ENCODE measurements at places on chromosomes 4 and X.

DNA sequence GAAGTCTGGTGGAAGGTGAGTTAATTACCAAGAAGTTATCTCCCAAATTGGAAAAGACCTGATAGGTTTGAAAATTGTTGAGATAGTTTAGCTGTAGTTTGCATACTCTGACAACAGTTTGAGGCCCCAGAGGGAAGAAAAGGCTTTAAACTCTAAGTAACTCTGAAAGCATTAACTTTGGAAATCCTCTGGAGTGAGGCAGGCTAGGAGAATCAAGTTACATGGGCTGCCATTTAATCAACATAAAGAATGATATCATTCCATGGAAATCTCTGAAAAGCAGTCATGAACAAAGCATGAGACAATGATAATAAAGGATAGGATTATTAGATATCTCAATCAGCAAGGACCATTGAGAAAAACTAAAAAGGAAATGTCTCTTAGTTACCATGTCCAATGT lies 647.1 kb downstream of the ANKRD50 start:
- H3K27ac ChIP-seq: no peak overlapping the region
- H3K27me3 ChIP-seq: no peaks in the 10 kb centered on the region
- H3K4me1 ChIP-seq: no peaks in the 10 kb centered on the region
- DNase-seq: no peak

GRCh38 chr4:176393306-176394013 lies 73.7 kb downstream of the SPCS3 start:
- no peaks in the 10 kb centered on the region for H3K36me3 ChIP-seq
- no peak for DNase-seq
- no peak overlapping the region for H3K27ac ChIP-seq
- no peaks in the 10 kb centered on the region for H3K27me3 ChIP-seq

DNA sequence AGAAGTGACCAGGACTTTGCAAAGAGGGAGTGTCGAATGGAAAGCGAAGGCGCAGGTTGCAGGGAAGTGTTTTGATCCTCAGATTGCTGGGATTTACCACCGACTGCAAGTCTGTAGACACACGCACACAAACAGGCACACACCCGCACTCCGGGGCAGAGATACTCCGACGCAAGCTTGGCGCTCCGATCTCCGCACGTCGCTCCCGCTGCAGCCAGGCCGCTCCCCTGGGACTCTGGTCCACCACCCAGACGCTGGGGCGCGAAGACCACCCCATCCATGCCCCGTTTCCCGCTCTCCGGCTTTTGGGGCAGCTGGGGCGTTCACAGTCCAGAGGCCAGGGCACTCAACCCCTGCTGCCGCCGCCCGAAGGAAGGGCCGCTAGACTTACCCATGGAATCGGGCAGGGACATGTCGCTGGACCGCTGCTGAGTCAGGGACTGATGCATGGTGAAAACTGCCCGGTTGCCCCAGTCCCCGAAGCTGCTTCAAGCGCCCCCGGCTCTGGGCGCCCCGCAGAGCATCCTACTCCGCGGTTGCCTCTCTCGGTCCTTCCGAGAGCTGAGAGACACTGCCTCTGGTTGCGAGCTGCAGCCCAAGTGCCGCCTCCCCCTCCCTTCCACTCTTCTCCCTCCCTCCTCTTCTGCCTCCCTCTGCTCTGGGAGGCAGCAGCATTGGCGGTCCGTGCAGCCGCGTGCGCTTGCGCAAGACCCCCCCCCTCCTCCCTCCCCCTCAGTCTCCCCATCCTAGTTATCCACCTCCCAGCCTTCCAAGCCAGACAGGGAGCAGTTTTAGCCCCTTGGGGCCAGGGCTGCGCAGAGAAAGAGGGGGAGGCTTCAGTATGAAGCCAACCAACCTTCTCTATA lies at the start of gene TMEM255A:
TMEM255A (minus strand) TSS at position 601 of the 866 bp plus-strand sequence; CDS start at position 449, 152 bp downstream.
- no peaks in the 10 kb centered on the region for H3K36me3 ChIP-seq
- peaks cover 57% of the 10 kb centered on the region for H3K27me3 ChIP-seq
- no peak for DNase-seq
- peak within 1 kb of the TSS; percentile 68 for H3K4me3 ChIP-seq

DNA sequence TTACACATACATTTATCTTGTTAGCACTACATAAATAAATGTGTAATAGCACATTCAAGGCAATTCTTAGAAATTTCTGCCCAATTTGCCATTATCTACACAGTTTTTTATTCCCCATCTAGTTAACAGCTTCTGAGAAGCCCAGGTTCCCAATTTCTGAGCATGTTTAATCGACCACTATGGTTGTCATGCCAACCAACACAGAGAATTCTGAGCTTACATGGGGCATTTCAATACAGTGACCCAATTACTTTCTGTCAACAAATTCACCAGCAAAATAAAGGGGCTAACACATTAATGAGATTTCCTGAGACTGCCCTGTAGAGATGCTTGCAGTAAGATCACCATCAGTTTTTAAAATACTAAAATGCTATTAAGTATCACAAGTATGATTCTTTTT lies 22.0 kb downstream of the GPM6A start:
- no peak overlapping the region for H3K4me3 ChIP-seq
- no peaks in the 10 kb centered on the region for H3K36me3 ChIP-seq
- no peaks in the 10 kb centered on the region for H3K27me3 ChIP-seq
- DNase-seq: no peak

DNA sequence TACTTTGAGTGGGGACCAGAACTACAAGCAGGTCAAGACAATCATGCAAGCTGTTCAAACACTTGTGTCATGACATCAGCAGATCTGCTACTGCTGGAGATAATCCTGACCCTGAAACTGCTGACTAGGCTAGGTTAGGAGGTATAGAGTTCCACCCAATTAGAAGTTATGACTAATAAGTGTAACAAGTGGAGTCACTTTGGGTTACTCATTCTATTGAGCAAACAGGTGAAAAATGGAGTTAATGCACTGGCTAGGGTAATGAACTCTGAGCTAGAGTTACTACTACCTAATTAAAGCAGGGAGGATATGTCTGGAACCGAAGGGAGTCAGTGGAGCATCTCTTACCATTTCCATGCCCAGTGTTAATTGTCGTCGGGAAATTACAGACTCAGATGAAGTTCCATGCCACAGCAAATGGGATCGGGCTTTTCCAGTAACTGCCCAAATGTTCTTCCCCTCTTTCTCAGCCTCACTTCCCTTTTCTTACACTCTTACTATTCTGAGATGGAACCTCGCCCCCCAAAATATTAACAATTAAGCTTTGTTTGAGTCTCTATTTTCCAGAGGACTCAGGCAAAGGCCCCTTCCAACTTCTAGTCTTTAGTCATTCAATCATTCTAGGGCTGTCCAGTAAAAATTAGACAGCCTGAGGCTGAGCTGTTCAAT lies 19.8 kb upstream of the MANBA start:
- H3K27ac ChIP-seq: no peak overlapping the region
- no peaks in the 10 kb centered on the region for H3K36me3 ChIP-seq
- H3K4me3 ChIP-seq: no peak overlapping the region
- H3K27me3 ChIP-seq: no peaks in the 10 kb centered on the region
- H3K4me1 ChIP-seq: no peaks in the 10 kb centered on the region
- DNase-seq: peak; percentile 32

DNA sequence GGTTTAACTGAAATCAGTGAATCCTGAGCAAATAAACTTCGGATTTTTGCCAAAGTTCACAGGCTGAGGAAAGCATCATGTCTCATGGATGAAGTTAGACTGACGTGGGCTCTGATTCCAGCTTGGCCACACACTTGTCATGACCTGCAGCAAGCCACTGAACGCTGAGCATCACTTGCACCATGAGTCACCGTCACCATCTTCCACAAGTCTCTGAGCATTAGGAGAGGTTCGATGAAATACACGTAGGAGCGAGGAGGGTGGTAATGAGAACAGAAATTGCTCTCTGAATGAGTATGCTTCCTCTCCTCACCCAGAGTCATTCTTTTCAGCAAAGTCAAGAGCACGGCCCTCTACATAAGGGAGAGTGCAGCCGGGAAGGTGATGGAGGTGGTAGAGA lies 3.8 kb upstream of the TRIML2 start:
- DNase-seq: no peak
- H3K36me3 ChIP-seq: no peaks in the 10 kb centered on the region
- no peaks in the 10 kb centered on the region for H3K4me1 ChIP-seq
- no peaks in the 10 kb centered on the region for H3K27me3 ChIP-seq
- H3K4me3 ChIP-seq: no peak overlapping the region

GRCh38 chr4:169100670-169101101 lies 90.6 kb upstream of the CBR4 start:
- peaks cover 67% of the 10 kb centered on the region for H3K36me3 ChIP-seq
- H3K4me3 ChIP-seq: no peak overlapping the region
- peak overlapping the region; percentile 90 for H3K27ac ChIP-seq
- DNase-seq: no peak

- no peak overlapping the region for H3K4me3 ChIP-seq
- H3K4me1 ChIP-seq: no peaks in the 10 kb centered on the region
- H3K36me3 ChIP-seq: no peaks in the 10 kb centered on the region
- H3K27me3 ChIP-seq: no peaks in the 10 kb centered on the region
These were observed 583.9 kb downstream of the KCTD8 start for GRCh38 chr4:43864616-43865146.

DNA sequence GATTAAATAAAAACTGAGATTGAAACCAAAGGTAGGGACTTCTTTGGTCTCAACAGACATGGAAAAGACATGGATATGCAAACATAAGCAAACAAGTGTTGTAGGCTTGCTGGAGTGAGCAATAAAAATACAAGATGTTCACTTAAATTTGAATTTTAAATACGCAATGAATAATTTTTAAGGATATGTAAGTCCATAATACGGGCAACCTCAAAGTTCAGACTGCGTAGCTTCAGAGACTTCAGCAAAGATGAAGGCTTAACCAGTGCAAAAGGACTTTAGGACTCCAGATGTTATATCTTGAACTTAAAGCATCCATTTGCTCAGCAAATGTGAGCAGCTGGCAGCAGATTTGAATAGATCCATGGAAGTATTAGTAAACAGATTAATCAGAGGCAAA lies 549.3 kb downstream of the ARAP2 start:
- H3K27ac ChIP-seq: no peak overlapping the region
- H3K4me1 ChIP-seq: no peaks in the 10 kb centered on the region
- H3K36me3 ChIP-seq: no peaks in the 10 kb centered on the region
- H3K4me3 ChIP-seq: no peak overlapping the region
- no peaks in the 10 kb centered on the region for H3K27me3 ChIP-seq
- DNase-seq: no peak

DNA sequence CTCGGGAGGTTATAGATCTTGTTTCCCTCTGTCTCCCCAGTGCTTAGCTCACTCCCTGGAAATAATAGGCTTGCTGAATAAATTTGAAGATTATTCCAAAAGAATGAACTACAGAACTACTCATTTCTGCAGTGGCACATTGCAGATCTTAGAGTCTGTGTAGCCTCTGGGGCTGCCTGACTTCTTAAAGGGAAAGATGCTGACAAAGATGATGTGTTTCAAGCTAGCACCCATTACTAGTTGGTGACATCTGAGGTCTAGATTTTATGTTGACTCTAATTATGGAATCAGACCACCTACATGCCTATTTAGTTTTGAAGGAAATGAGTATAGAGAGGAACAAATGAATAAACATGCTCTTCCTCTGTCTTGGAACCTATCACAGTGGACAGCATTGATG lies 123.7 kb upstream of the KCNIP4 start:
- no peak overlapping the region for H3K4me3 ChIP-seq
- H3K27me3 ChIP-seq: no peaks in the 10 kb centered on the region
- no peak overlapping the region for H3K27ac ChIP-seq
- H3K36me3 ChIP-seq: no peaks in the 10 kb centered on the region
- no peaks in the 10 kb centered on the region for H3K4me1 ChIP-seq
- DNase-seq: no peak

- no peaks in the 10 kb centered on the region for H3K36me3 ChIP-seq
- H3K27me3 ChIP-seq: peaks cover 30% of the 10 kb centered on the region
- H3K4me1 ChIP-seq: no peaks in the 10 kb centered on the region
- no peak for DNase-seq
These were observed 86.8 kb upstream of the TSPAN7 start for GRCh38 chrX:38474543-38474942.

DNA sequence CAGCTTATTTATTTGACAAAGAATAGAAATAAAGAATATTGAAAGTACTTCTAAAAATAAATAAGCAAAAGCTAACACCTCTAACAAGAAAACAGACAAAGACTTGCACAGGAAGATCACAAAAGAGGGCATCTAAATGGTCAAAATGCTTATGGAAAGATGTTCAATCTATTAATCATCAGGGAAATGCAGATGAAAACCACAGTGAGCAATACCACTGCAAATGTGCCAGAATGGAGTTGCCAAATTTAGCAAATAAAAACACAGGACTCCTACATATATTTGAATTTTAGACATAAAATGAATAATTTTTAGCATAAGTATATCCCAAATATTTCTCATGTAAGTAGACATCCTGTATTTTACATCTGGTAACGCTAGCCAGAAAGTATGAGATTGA lies 56.1 kb upstream of the HPGD start:
- no peak overlapping the region for H3K4me3 ChIP-seq
- no peaks in the 10 kb centered on the region for H3K4me1 ChIP-seq
- no peak for DNase-seq
- no peaks in the 10 kb centered on the region for H3K27me3 ChIP-seq
- H3K36me3 ChIP-seq: no peaks in the 10 kb centered on the region

DNA sequence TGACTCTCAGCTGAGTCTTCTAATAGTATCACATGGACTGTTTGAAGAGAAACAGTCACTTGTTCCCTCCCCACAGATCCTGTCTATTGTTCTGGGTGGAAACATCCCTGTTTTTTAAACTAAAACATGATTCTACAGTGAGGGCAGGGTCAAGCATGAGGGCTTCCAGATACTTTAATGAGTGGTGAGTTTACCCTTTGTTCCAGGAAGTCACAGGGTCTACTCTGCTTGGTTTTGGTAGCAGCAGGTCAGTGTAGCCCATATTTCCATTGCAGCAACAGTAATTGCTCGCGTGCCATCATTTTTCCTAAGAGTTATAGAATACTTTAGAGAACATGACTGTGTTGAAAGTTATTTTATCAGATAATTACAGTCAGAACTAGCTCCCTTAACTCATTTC lies 87.4 kb downstream of the ZNF732 start:
- no peak for DNase-seq
- no peaks in the 10 kb centered on the region for H3K27me3 ChIP-seq
- no peaks in the 10 kb centered on the region for H3K36me3 ChIP-seq
- no peak overlapping the region for H3K4me3 ChIP-seq
- H3K4me1 ChIP-seq: peaks cover 7% of the 10 kb centered on the region
- no peak overlapping the region for H3K27ac ChIP-seq

GRCh38 chr4:81021142-81021944 lies 9.2 kb upstream of the BMP3 start:
- no peak overlapping the region for H3K27ac ChIP-seq
- no peaks in the 10 kb centered on the region for H3K36me3 ChIP-seq
- H3K4me3 ChIP-seq: no peak overlapping the region
- DNase-seq: no peak
- H3K4me1 ChIP-seq: no peaks in the 10 kb centered on the region

Measured in mesenchymal stem cell (in vitro differentiated cells and primary cell).